Right hindlimb (tissue), 1 donor: ENCODE measurements at places on chromosomes 5 and 9.
A peak's percentile ranks its signal among the peaks of the same experiment; 100 is the strongest.

- DNase-seq = no peak
Measured at GRCh38 chr5:77560677-77561263, 68.7 kb upstream of the WDR41 start.

DNA sequence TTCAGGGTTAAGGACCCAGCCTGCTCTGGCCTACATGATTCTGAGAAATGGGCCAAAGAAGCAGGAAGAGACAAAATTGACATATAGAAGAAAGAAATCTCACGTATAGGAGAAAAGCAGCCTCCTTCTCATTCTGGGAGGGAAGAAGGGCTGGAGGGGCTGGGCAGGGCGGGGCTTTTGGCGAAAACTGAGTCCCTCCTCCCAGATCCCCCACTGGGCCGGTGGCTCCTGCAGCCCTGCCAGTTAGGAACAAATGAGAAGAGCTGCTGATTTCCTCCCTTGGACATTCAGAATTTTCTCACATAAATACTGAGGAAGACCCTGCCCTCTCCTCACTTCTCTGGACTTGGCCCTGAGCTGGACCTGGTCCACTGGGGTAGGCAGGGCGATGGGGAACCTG lies at the start of gene WNT8A:
Gene WNT8A, plus strand, starts transcription at position 332 of the 400 bp plus-strand sequence. CDS start 95 bp downstream, outside the sequence.
- DNase-seq = no peak

GRCh38 chr5:101838435-101838834 lies 457.6 kb downstream of the SLCO4C1 start:
- peak; percentile 22 for DNase-seq

DNA sequence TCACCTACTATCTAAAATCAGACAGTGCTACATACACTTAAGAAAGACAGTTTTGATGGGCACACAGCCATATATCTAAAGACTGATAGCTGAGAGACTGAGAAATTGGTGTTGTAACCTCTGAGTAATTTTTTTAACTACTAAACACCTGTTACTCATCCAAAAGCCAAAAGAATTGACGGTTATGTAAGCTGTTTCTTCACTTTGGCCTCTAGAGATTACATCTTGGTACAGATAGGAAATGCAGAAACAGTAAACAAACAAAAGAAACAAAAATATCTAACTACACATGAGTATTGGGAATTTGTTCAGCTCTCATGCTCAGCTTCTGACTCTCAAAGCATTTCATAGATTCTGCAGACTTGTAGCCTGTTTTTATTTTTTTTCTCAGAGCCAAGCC lies 152.1 kb upstream of the GAS1 start:
- DNase-seq = no peak

DNA sequence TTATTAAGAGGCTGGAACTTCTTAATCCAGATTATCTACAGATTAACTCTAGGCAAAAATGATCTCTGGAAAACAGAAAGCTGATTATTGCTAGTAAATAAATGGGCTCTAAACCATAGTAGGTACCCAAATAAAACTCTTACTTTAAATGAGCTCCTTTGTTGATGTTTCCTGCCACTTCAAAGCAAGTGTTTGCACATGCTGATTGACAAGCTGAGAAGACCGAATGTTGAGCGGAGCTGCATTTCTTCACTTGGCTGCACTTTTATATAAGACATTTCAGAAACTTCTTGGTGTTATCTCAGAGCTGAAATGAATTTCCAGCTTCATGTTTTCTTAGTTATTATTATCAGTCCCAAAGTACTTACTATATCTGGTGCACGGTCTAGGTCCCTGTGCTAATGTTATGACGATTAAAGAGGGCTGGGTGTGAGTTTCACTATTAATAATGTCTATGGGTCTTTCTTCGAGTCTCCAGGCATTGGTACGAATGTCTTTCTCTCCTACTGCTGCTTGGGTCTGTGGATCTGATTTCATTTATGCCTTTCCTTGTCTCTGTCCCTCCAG lies 58.6 kb upstream of the CTXN3 start:
- no peak for DNase-seq

DNA sequence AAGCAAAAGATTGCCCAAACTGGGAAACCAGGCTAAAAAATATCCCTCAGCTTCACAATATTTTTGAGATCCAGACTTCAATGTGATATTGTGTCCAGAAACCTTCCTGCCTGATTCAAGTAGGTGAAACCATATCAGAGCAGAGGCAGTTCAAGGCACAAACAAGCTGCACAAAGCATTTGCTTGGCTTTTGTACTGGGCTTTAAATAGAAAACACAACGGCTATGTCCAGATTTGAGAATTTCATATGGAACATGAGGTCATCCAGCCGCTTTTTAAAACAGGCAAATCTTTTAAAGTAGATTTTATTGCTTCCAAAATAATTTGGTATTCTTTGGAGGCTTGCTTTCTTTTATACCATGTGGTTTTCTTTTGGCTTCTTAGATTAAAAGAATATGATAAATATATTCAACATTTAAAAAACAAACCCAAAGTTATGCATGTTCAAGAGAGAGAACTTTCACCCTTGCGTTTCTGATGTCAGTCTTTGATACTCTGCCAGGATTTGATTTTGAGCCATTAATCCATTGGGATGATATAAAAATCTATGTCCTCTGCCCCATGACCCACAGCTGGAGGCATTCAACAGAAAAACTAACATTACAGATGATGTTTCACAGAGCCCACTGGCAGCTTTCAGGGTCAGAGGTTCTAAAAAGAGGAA lies 29.0 kb upstream of the CCDC112 start:
- no peak for DNase-seq

GRCh38 chr9:136550439-136551289 lies 4.8 kb upstream of the NOTCH1 start:
- no peak for DNase-seq

DNA sequence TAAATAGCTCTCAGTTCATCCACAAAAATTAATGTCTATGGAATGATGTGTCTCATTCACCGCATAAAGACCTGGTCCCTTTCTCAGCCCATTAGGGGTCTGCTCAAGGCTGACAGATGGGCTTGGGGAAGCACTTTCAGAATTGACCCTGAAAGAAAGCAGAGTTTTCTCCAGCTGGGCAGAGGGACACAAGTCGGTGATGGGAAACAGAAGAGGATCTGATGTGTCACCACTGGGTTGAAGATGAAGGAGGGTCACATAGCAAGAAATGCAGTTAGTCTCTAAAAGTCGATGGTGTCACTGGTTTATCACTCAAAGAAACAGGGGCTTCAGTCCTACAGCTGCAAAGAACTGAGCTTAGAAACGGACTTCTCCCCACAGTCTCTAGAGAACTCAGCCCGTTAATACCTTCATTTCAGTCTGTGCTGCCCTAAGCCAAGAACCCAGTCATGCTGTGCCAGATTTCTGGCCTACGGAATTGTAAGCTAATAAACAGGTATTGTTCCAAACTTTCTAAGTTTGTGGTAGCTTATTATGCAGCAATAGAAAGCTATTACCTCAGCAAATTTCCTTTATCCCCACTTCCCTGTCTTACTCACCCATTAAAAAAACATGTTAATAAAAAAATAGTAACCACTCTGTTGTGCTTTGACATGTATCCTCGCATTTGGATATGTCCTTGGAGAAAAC lies 64.6 kb downstream of the ADAMTS12 start:
- DNase-seq = no peak

GRCh38 chr9:121860213-121860612 lies 208.8 kb downstream of the DAB2IP start:
- no peak for DNase-seq

DNA sequence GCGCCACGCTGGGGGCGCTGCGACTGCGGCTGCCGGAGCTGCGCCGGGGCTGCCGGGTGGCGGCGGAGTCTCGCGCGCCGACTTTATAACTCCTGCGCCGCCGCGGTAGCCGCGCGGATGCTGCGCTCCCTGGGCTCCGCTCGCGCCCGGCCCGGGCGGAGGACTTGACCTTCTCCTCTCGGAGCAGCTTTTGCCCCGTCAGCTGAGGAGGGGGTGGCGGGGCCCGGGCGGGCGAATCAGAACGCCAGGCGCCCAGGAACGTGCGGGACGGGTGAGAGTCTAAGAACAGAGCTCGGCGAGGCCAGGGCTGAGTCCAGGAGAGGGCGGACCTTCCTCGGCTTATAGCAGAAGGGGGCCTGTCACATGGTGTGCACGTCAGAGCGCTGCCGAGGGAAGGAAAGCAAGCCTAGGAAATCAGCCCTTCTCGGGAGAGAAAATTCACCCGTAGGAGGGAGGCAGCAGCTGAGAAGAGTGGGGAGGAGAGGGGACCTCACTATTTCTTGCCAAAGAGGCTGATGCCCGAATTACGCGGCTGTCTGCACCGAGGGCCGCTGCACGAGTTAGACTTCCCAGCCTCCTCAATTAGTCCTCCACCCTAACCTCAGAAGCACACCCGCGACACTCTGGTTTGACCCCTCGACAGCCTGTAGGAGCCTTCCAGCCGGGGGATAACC lies at the start of gene FOXD1:
Gene FOXD1, minus strand, starts transcription at position 315 of the 674 bp plus-strand sequence. CDS start 415 bp downstream, outside the sequence.
- peak; percentile 89 for DNase-seq

DNA sequence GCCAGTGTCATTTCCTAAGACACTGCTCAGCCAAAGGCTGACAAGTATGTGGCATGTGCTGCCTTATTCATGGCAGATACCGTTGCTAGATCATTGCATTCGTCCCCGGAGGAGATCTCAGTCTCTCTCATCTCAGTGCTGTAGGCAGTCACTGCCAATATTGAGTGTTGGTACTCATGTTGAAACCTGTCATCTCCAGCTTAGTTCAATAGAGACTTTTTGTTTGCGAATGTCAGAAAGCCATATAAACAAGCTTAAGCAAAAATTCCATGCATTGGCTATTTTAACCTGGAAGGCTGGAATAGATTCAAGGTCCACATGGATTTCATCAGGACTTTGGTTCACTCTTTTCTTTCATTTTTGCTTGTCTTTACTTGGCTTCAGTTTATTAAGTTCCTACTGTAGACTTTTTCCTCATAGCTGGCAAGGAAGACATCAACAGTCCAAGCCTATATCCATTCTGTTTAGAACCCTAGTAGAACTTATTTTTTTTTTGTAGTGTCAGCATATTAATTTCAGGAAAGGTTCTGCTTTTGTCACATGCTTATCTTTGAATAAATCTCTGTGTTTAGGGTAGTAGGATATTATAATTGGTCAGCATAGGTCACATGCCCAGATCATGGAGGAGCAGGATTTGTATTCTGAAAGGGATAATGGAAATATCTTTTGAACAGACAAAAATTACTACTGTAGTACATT lies 66.8 kb downstream of the FCHO2 start:
- DNase-seq = no peak
